Fibroblast of pulmonary artery (primary cell): ENCODE measurements at places on chromosomes 4 and X.

GRCh38 chr4:154564311-154564710 is 1.5 kb downstream of the FGB start:
- DNase-seq: no peak

DNA sequence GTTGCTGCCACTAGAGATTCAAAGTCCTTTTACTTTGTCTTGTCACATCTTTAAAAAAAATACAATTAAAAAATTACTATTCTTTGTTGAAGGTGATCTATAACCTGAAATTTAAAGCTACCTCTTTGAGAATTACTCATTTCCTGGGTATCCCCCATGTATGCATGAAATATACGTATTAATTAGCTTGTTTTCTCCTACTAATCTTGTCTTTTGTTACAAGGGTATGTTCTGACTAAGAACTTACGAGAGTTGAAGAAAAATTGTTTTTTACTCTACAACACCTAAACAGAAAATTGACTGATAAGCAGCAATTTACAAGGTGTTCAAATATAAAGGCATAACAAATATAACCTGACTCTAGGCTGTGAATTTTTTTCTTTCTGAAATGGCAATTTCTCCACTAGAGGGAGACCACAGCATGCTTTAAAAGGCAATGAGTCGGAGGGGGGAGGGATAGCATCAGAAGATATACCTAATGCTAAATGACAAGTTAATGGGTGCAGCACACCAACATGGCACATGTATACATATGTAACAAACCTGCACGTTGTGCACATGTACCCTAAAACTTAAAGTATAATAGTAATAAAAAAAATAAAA is 249.6 kb downstream of the OPHN1 start:
- peak; percentile 54 for DNase-seq

DNA sequence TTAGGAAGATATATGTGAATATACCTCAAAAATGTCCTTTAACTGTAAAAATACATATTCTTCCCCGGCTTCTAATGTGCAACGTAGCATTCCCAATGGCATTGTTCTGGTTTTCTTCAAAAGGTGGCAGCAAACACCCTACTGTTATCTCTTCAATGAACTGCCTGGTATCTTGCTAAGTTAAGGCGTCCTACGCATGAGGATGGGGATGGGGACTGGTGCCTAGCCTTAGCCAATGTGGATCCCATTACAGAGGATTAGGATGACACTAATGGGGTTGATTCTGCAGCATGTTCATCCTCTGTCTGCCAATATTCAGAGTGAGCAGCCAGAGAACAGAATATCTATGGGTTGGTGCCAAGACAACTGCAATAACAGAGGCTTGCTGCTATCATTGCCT is 334.9 kb upstream of the ADGRL3 start:
- DNase-seq: peak; percentile 21

DNA sequence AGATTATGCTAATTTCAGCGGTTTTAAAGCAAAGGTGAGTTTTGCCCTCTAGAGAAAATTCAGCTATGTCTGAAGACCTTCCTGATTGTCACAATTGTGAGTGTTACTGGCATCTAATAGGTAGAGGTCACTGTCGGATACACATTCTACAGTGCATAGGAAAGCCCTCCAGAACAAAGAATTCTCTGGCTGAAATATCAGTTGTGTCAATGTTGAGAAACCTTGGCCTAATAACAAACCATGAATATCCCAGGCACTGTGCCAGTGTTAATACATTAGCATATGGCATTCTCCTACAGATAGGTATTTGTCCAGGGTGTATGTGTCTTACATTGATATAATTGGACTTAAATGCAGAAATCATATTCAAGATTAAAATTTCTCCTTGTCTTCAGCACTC is 294.3 kb downstream of the FSTL5 start:
- no peak for DNase-seq

DNA sequence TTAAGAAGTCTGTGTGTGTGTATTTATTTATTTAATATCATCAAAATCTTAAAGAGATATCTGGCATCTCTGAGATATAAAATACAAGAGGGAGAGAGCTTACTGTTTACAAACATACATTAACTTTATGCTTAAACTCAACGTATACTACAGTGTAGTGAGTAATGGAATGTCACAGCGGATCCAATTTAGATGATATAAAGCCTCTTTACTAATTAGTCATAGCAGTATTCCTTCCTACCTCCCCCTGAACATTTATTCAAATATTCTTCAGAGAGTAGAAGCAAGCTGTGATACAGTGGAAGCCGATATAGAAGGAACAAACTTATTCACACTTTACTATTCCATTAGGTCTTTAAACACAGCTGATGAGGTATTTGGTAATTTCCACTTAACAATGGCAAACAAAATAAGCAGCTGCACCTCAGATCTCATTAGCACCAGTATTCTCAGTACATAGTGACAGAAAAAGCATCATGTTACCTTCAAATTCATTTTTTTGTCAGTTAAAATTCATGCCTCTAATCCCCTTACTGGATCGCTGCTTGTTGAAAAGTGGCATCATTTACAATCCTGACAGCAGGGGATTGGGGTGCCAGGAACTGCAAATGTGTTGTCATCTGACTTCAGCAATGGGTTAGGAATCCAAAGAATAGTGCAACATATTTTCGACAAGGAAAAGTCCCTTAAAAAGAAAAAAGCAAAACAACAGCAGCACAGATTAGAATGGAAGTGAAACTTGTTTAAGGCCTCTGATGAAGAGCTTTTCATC is 658.7 kb upstream of the EPHA5 start:
- peak; percentile 28 for DNase-seq

- DNase-seq: no peak
Observed at GRCh38 chrX:69289046-69289792, 124.0 kb upstream of the PJA1 start.

GRCh38 chr4:119833611-119834010 is 205.0 kb upstream of the PDE5A start:
- peak; percentile 7 for DNase-seq
